Stimulated activated CD8-positive, alpha-beta memory T cell treated with anti-CD3 and anti-CD28 coated beads, Interleukin-2, amount 100 ng/mL, for 1 hour (primary cell): ENCODE measurements at places on chromosomes 6 and 20.
A peak's percentile ranks its signal among the peaks of the same experiment; 100 is the strongest.

- DNase-seq: no peak
Measured at GRCh38 chr6:139825935-139826374, 451.5 kb upstream of the CITED2 start.

DNA sequence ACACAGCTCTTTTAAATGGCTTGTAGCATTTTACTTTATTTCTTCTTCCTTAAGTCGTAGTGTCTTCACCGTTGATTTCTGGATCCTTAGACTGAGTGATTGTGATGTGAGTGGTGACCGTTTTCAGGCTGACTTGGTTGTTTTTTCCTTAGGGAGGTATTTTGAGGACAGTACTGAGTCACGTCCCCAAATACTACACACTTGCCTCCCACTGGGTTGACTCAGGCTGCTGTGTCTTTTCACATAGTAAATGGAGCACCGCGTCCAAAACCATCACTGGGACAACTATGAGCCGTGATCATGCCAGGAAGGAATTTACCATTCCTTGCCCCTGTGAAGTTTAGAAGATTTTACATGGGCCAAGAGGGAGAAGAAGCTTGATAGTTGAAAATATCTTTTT is 174.1 kb downstream of the FARS2 start:
- DNase-seq: no peak

GRCh38 chr6:105258816-105259215 is 79.0 kb upstream of the POPDC3 start:
- DNase-seq: no peak

GRCh38 chr6:153621491-153621890 is 417.5 kb upstream of the OPRM1 start:
- no peak for DNase-seq

GRCh38 chr6:151004383-151005024 is 139.0 kb downstream of the MTHFD1L start:
- no peak for DNase-seq

GRCh38 chr20:49532285-49532946 is 35.5 kb downstream of the PTGIS start:
- no peak for DNase-seq

GRCh38 chr6:10404107-10404798 is 10.6 kb downstream of the TFAP2A start:
- peak; percentile 36 for DNase-seq

- DNase-seq: no peak
Measured at GRCh38 chr20:64139199-64140060, 24.8 kb upstream of the MYT1 start.

- DNase-seq: no peak
Measured at GRCh38 chr20:23084845-23085365, 1.2 kb downstream of the CD93 start.

DNA sequence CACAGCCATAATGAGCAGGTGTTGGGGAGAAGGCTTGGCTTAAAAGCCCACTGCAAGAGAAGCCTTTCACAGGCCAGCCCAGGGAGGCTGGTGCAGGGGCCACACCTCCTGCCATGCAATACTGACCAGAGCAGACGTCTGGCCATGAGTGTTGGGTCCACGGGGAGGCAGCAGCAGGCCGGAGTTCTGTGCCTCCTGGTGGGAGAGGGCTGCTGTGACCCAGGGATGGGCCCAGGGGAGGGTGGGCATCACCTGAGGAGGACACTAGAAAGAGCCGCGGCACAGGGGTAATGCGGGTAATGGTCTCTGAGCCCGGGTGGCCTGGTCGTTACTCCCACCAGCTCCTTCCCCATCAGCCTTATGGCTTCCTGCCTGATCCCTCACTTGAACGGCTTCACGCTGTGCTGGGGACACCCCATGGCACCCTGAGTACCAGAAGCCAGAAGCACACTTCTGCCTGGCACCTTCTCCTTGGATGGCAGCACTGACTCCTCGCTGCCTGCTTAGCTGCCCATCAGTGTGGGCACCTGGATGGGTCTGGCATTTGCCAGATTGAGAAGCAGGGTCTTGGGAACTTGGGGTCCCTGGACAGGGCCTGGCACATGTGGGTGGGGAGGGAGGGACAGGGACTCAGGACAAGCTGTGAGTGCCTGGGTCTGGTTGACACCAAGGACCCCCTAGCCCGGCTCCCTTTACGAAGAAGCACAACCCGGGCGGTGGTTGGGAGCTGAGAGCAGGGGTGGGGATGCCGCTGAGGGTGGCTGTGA is 108.8 kb downstream of the ASXL1 start:
- no peak for DNase-seq

GRCh38 chr6:123074616-123075015 is 78.6 kb downstream of the CLVS2 start:
- no peak for DNase-seq

- DNase-seq: no peak
Measured at GRCh38 chr6:70133246-70133645, 169.6 kb downstream of the COL9A1 start.

DNA sequence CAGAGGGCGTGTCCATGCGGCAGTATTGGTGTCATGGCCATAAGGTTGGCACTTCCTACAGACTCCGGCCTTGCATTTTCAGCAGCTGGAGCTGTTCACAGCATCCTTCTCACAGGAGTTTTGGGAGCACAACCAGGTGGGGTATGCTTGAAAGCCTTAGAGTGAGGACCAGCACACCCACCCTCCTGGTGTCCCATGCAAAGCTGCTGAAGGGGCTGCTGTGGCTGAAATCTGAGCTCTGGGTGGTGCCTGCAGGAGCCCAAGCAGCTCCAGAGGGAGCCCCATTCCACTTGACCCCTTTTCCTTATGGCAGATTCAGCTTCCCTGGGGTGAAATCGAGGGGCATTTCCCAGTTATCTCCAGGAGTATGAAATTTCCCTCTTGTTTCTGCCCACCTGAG is 74.0 kb upstream of the BHLHE23 start:
- DNase-seq: no peak

DNA sequence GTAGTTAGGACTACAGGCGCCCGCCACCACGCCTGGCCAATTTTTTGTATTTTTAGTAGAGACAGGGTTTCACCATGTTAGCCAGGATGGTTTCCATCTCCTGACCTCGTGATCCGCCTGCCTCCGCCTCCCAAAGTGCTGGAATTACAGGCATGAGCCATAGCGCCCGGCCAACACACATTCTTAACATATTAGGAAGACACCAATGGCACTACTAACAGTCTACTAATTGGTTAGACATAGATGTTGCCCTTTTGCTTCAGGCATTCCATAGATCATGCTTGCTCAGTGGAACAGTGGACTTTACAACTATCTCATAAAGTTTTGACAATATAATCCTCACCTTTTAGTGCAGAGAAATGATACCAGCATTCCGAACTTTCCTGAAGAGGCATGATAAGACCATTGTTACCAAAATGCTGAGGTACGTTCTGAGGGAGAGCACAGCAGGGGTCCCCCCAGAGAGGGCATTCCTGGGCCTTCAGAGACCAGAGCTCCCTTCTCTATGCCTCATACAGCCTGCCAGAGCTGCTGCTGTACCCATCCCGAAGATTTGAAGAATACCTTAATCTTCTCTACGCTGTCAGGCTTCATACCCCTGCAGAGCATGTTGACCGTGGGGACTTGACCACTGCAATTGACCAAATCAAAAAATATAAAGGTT is 89.4 kb downstream of the ECT2L start:
- DNase-seq: no peak

DNA sequence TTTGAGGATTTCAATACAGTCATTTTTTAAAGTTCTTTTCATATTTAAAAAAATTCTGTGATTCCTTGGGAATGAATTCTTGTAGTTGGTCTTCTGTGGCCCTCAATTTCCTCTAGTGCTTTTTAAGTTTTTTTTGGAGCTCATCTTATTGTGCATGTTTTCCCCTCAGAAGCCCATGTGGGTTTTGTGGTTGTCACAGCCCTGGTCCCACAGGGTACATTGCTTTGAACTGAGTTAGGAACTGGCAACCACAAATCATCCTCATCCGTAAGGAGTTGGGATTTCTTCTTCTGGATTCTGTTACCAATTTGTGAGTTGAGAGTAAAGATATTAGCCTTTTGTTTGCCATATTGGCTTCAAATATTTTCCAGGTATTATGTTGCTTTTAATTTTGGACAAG is 89.9 kb downstream of the AKAP7 start:
- no peak for DNase-seq

DNA sequence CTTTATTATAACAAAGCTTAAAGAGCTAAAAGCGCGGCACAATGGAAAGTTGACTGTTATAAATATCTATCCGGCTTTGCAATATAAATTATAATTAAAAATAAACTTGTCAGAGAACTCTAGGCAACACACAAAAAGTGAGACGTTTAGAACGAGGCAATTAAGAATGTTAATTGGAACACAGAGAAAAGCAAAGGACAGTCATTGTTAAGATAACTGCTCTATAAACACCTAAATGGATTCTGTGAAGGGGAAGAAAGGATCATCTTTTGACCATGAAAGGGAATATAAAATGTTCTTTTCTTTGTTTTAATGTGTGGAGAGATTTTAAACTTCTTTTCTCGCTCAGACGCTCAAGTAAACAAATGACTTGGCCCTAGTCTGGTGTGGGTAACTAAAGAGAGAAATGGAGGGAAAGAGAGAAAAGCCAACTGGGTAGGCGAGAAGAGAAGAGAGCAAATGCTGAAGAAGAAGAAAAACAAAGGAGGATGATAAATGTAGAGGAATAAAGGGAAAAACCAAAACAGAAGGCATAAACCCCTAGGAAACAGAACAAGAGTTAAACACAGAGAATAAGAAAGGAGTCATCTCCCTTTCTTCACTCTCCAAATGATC is 9.3 kb upstream of the SALL4 start:
- DNase-seq: no peak

GRCh38 chr20:18007534-18008292 is 38.9 kb downstream of the MGME1 start:
- no peak for DNase-seq

GRCh38 chr6:4299476-4299875 is 164.1 kb upstream of the ECI2 start:
- DNase-seq: no peak

DNA sequence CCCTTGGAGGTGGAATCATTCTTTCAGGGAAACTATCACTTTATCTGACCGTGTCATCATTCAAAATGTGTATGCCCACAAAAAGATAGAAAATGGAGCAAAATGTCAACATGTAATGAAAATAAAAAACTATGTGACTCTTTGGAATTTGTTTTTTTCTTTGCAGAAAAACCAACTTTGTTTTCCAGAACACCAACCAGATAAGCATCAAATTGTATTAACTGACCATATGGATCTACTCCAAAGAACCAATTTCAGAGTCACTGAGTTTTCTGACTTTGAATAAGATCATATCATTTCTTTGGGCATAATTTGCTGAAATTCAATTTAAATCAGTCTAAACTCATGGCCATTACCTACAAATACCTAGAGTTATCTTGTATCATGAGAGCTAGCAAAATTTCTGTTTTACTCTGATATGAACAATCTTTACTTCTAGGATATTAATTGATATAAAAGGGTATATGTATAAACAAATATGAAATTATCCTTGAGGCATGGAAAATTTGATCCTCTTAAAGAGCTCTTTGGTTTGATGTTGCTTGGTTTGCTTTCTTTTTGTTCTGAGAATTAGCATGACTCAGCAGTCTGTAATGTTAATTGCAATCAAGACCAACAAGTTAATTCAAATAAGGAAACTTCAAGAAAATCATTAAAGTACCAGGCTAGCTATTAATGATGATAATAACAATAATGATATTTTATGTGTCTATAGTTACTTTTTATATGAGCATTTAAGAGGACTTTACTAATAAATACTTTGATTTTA is 444.4 kb upstream of the MARCKS start:
- DNase-seq: no peak

- DNase-seq: no peak
Measured at GRCh38 chr6:159788276-159788675, 1.1 kb downstream of the TCP1 start.

DNA sequence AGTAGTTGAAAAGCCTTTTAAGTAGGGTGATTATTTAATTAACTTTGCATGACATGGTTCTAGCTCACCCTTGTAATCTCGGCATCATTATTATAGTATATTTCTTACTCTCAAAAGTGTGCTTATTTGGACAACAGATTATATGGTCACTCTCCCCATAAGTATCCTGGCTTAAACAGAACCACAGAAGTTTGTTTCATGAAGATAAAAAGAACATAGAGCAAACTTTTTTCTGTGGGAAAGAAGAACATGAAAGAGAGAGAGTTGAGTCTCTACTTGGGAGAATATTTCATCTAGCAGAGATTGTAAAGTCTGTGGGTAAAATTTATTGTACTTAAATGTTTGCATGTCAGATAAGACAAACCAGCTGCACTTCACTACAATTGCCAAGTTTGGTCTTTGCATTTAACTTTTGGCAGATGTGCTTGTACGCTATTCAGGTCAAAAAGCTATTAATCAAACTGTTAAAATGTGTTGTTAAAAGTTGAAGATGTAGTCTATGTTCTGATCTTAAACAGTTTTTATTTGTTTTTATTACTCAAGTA is 33.4 kb upstream of the PRIM2 start:
- DNase-seq: no peak

GRCh38 chr6:150081702-150082101 is 12.8 kb upstream of the ULBP3 start:
- no peak for DNase-seq

DNA sequence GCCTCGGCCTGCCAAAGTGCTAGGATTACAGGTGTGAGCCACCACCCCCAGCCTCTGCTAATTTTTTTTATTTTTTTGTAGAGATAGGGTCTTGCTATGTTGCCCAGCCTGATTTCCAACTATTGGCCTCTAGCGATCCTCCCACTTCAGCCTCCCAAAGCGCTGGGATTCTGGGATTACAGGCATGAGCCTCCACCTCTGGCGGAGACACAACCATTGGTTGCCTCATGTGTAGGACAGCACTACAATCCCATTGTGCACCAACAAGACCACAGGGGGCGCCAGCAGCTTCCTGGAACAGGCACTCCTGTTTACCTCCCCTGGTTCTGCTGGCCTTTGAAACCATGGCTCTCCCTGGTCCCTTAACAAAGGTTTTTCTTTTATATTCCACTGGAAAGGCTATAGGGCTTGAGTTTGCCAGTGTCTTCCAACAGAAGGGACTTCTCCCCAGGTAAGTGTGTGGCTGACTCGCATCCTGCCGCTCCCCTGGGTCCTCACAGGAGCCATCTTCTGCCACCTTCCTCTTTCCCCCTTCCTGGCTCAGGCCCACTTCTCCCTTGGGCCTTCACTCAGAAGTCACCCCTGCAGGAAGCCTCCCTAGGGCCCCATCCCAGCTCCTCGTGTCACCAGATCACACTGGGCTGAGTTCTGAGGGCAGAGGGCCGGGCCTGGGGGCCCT is 39.2 kb upstream of the TLDC2 start:
- no peak for DNase-seq

- DNase-seq: no peak
Measured at GRCh38 chr6:163001330-163001729, 273.6 kb downstream of the PACRG start.

DNA sequence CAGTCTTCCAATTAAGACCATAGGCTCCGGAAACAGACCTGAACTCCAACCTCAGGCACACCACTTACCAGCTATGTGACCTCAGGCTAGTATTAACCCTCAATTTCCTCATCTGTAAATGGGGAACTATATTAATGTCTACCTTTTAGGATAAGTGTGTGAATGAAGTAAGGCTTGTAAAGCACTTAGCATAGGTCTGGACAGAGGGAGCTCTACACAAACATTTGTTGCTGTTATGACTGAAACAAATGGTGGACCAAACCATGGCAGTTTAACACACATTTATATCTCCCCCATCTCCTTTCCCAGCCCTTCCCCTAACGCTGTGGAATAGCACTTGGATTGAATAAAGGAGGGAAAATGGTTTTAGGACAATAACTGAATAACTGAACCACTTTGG is 48.7 kb downstream of the TSHZ2 start:
- no peak for DNase-seq

GRCh38 chr6:97705568-97705967 is 422.6 kb upstream of the MMS22L start:
- DNase-seq: no peak

GRCh38 chr6:49328051-49328744 is 134.9 kb downstream of the MMUT start:
- DNase-seq: no peak
